RCC 7860 (cell line): ENCODE measurements at places on chromosomes 5 and 9.

GRCh38 chr9:21477466-21477865, 4.6 kb downstream of the IFNE start:
- no peak for DNase-seq

DNA sequence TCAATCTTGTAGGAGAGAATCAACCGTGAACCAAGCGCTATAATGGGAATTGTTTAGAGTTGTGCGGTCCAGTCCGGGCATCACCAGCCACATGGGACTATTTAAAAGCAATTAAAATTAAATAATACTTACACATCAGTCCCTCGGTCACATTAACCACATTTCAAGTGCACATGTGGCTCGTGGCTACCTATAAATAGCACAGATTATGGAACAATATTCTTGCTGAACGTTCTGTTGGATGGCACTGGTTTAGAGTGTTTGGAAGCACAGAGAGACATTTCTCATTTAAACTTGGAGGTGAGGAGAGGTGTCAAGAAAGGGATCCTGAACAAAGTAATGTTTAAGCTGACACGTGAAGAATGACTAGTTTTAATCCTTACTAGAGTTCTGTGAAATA, 12.5 kb upstream of the PIP5K1B start:
- DNase-seq: no peak

- DNase-seq: peak; percentile 29
These were observed 15.0 kb downstream of the GLIPR2 start for GRCh38 chr9:36151316-36152210.

GRCh38 chr5:66967826-66968262, 228.8 kb downstream of the CD180 start:
- no peak for DNase-seq

DNA sequence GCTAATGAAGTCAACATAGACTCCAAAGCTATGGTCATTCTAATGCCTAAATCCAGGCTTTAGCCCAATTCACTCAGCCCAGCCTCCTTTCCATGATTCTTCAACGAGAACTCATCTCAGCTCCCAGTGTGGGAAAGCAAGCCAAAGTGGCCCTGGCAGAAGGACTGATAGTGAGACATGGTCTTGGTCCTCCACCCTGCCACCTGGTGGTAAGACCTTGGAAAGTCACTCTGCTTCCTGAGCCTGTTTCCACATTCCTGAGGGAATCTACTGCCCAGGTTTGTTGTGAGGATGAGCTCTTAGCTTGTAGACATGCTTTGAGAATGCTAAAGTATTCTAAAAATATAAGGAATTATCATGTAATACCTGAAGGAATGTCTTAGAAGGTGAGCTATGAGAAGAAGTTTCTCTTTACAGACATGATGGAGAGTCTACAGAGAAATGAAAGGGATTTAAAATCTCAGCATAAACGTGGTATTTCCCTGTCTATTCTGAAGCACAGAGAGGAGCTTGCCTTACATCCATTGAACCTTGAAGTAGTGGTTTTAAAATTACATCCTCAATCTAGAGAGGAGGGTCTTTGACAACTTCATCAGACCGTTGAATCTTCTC, 173.5 kb downstream of the TRIM32 start:
- DNase-seq: peak; percentile 59

DNA sequence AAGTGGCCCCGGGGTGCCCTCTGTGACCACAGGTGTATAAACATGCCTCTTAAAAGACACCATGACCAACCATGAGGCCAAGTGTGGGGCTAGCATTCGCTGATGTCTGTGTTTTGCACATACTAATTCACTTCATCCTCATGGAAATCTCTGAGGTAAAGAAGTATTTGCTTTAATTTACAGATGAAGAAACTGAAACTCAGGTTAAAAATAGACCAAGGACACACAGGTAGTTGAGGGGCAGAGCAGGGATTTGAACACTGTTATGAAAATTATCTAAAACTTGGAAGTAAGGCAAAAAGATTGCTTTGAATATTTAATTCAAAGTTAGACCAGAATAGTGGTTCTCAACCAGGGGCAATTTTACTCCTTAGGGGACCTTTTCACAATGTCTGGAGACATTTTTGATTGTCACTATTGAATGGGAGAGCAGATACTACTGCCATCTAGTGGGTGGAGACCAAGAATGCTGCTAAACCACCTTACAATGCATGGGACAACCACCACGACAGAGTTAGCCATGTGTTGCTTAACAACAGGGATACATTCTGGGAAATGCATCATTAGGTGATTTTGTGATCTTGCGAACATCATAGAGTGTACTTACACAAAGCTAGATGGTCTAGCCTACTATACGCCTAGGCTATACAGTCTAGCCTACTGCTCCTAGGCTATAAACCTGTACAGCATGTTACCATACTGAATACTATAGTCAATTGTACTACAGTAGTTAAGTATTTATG, 8.0 kb upstream of the FXN start:
- DNase-seq: peak; percentile 44

GRCh38 chr9:117496307-117496706, 81.5 kb upstream of the ASTN2 start:
- DNase-seq: no peak
